ENCODE measurements at places on chromosomes 3 and 15. TPM values are rescaled to one million over a fixed set of nuclear protein-coding genes. Genes with fewer than 3 reads are reported as not detected.

GRCh38 chr3:37498126-37499039 lies 324.0 kb upstream of the LRRFIP2 start:
- peak overlapping the region; percentile 5 for H3K27ac ChIP-seq
- DNase-seq, result no peak
- no peaks in the 10 kb centered on the region for H3K36me3 ChIP-seq
- H3K4me1 ChIP-seq, result no peaks in the 10 kb centered on the region
- H3K4me3 ChIP-seq, result no peak overlapping the region

Gene ACKR4
- 7.2 TPM for total RNA-seq

Gene STARD9
- 23.1 TPM for total RNA-seq

DNA sequence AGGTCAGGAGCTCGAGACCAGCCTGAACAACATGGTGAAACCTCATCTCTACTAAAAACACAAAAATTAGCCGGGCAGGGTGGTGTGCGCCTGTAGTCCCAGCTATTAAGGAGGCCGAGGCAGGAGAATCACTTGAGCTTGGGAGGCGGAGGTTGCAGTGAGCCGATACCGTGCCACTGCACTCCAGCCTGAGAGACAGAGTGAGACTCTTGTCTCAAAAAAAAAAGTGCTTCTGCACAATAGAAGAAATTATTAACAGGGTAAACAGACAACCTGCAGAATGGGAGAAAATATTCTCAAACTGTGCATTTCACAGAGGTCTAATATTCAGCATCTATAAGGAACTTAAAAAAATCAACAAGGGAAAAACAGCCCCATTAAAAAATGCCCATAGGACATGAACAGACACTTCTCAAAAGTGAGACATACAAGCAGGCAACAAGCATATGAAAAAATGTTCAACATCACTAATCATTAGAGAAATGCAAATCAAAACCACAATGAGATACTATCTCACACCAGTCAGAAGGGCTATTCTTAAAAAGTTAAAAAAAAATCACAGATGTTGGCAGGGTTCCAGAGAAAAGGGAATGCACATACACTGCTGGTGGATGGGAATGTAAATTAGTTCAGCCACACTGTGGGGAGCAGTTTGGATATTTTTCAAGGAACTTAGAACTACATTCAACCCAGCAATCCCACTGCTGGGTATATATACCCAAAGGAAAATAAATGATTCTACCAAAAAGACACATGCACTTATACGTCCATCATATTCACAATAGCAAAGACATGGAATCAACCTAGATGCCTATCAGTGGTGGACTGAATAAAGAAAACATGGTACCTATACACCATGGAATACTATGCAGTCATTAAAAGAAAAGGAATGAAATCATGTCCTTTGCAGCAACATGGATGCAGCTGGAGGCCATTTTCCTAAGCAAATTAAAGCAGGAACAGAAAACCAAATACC lies 75.5 kb downstream of the MSL2 start:
- no peaks in the 10 kb centered on the region for H3K27me3 ChIP-seq
- no peak overlapping the region for H3K27ac ChIP-seq
- no peaks in the 10 kb centered on the region for H3K36me3 ChIP-seq

DNA sequence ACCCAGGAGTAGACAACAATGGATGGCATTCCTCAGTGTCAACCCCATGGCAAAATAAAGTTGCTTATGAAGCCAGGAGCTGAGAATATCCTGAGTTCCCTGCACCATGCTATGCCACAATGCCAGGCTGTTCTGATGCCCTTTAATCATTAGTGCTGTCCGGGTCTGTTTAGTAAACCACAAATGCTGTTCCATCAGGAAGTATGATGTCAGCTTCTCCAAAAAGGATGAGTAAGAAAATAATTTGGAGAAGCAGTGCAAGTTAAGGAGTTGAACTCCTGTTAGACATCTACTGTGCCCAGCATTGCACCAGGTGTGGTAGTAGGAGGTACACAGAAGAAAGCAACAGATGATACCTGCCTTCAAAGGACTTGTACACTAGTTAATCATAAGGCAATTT lies 67.9 kb upstream of the GUCA1C start:
- H3K4me1 ChIP-seq, result no peaks in the 10 kb centered on the region
- H3K27me3 ChIP-seq, result no peaks in the 10 kb centered on the region
- DNase-seq, result no peak
- H3K36me3 ChIP-seq, result no peaks in the 10 kb centered on the region

DNA sequence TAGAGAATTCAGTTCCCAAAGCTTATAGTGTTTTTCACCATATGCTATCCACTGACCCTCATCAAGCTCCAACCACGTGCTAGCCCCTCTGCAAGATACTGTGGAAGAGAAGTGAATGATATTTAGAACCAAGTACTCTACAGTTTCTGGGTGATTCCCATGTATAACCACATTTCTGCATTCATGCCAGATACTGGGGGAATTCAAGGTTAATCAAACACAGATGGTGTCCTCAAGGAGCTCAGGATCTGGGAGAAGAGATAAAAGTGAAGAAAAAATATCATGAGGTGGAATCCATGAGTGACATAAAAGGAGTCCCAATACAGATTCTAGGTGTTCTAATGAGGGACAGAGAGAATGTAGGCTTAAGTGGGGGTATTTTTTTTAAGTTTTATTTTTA lies 195.8 kb downstream of the FHIT start:
- H3K27me3 ChIP-seq, result no peaks in the 10 kb centered on the region
- H3K27ac ChIP-seq, result no peak overlapping the region
- no peaks in the 10 kb centered on the region for H3K4me1 ChIP-seq
- no peak overlapping the region for H3K4me3 ChIP-seq
- DNase-seq, result no peak

GRCh38 chr3:192905980-192906678 lies 11.5 kb downstream of the MB21D2 start:
- no peak overlapping the region for H3K4me3 ChIP-seq
- H3K27ac ChIP-seq, result no peak overlapping the region
- no peaks in the 10 kb centered on the region for H3K4me1 ChIP-seq

Measured in Peyer's patch (tissue), 4 donors.